GM12864 (cell line): ENCODE measurements at places on chromosomes 4 and X.
A peak's percentile ranks its signal among the peaks of the same experiment; 100 is the strongest.

GRCh38 chrX:48957477-48957826 lies at the start of gene OTUD5:
OTUD5 (minus strand) TSS chrX:48957607; CDS start chrX:48957570, 37 bp downstream.
- DNase-seq = no peak

DNA sequence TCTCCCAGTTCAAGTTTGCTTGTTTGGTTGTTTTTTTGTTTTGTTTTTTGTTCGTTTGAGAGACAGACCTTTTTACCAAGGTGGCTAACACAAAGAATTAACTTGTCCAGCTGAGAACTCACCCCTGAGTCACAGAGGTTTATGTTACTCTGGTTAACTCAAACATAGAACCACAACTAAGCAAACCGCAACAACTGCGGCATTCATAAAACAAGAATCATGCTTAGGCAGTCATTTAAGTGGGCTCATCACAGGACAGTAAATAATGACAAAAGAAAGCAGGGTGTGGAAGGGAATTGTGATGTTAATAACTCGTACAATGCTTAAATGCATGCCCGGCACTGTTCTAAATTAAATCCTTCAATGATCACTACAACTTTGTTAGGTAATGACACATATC lies 24.7 kb upstream of the IL13RA1 start:
- no peak for DNase-seq

GRCh38 chrX:139091066-139091465 lies 379.5 kb upstream of the FGF13 start:
- DNase-seq = no peak

GRCh38 chr4:38009421-38009820 lies 49.2 kb downstream of the PTTG2 start:
- DNase-seq = no peak

DNA sequence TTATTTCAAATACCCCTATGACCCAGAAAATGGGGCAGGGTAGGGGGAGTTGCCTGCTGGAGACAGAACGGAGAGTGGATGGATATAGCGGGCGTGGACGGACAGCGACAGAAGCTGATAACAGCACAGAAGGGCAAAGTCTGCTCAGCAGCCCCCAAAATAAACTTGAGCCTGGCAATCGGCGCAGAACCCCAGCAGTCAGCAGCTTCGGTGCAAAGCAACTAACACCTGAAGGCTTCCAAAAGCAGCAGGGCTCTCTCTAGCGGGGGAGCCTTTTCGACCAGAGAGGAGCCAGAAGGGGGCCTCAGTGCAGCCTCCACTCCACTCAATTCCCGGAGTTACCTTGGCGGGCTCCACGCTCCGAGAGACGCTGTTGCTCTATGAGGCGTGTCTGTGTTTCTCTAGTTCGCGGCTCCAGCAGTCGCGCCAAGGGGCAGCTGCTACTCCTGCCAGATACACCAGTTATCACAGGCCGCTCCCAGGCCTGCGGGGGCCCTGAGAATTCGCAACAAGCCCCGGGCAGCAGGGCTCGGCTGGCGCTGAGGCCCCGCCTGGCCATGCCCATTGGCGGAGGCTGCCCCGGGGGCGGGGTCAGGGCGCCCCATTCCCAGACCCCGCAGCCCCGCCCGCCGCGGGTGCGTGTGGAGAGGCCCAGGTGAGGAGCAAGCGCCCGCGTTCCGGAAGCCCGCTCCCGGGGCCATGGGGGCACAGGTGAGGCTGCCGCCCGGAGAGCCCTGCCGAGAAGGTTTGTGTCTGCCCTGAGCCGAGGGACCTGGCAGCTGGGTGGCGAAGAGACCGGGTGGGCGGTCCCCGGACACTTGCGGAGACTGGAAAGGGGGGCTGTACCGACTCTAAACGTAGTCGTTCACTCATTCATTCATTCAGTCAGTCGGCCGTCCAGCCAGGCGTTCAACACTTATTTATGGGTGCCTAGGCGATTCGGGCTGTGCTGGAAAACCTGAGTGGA lies at the start of the genes CNGA1 and NIPAL1:
CNGA1 (minus strand) TSS at position 541 of the 967 bp plus-strand sequence. CDS start 63,992 bp downstream, outside the sequence.
NIPAL1 (plus strand) TSS at position 632 of the 967 bp plus-strand sequence; CDS start at position 700, 68 bp downstream.
- DNase-seq = peak; percentile 19

- DNase-seq = no peak
Measured at GRCh38 chrX:69109706-69110105, 55.5 kb downstream of the PJA1 start.
